ENCODE measurements at places on chromosomes 2 and 18.

DNA sequence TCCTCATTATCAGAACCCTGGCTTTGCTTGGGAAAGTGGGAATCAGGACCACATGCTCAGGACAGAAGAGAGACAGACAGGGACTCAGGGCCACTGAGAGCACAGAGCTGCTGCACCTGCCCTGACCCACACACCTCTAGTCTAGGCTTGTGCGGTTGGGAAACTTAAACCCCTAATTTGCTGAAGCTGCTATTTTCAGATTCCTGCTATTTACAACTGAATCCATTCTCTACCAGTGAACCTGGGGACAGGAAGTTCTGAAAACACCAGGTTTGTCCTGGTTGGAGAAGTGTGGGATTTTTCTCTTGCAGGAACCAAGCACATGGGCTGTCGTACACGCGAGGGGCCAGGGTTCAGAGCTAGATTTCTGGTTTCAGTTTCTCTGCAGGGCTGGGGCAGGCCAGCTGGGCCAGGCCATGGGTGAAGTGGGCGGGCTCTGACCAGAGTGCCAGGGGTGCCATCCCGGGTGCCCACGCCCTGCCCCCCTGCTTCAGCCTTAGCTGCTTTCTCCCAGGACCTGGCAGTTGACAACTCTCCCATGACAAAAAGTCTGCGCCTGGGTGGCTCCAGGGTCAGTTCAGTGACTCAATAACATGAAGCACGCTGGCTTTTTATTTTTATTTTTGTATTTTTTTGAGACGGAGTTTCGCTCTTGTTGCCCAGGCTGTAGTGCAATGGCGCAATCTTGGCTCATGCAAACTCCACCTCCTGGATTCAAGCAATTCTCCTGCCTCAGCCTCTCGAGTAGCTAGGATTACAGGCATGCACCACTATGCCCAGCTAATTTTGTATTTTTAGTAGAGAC lies 51.3 kb upstream of the SLC1A4 start:
- no peak for DNase-seq

DNA sequence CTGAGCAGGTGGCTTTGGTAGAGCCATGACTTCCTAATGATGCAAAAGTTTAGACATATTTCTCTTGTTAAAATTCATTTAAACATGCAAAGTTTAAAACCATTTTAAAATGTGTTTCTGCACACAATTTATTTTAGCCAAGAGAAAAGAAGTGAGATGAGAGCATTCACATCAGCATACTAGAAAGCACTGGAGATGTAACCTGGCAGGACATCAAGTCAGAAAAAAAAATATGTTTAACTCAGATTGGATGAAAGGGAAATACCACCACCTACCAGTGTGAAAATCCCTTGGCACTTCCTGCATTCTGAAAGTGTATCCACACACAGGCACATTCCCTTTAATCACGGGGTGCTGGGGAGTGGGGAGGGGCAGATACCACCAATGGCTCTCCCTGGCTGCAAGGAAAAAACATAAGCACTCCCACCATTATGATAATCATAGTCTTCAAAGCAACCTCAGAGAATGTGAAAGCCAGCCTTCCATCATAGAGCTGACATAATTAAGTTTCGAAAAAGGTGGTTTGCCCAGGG lies 25.0 kb downstream of the DNER start:
- DNase-seq: no peak

DNA sequence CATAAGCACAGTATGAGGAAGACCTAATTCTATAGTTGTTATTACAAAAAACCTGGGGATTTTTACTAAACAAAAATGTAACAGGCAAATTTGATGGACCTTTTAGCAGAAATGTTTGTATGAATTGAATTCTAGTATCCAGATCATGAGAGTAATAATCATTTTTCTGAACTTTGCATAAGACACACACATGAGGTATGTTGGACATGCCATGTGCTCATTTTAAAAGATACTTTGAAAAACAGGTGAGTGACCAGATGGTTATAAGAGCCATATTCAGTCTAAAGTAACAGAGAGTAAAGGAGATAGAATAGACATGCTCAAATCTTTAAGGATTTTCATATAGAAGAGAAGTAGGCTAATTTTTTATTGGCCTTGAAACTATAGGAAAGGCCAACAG lies 663.6 kb downstream of the NRXN1 start:
- no peak for DNase-seq

DNA sequence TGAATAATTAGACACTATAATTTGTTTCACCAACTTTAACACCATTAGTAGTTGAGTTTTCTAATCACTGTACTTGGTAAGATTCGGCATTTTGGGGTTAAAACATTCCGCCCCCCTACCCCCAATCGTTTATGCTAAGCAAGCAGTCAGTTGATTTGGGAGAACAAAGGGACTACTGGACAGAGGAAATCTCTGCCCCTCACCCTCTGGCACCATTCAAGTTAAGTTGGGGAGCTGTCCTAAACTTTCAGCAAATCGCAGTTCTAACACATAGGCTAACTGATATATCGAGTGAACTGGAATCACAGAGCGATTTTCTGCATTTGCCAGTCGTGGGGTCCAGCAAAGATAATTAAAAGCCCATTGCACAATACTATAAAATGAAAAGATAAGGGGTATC lies 5.6 kb downstream of the KLF7 start:
- DNase-seq: no peak

DNA sequence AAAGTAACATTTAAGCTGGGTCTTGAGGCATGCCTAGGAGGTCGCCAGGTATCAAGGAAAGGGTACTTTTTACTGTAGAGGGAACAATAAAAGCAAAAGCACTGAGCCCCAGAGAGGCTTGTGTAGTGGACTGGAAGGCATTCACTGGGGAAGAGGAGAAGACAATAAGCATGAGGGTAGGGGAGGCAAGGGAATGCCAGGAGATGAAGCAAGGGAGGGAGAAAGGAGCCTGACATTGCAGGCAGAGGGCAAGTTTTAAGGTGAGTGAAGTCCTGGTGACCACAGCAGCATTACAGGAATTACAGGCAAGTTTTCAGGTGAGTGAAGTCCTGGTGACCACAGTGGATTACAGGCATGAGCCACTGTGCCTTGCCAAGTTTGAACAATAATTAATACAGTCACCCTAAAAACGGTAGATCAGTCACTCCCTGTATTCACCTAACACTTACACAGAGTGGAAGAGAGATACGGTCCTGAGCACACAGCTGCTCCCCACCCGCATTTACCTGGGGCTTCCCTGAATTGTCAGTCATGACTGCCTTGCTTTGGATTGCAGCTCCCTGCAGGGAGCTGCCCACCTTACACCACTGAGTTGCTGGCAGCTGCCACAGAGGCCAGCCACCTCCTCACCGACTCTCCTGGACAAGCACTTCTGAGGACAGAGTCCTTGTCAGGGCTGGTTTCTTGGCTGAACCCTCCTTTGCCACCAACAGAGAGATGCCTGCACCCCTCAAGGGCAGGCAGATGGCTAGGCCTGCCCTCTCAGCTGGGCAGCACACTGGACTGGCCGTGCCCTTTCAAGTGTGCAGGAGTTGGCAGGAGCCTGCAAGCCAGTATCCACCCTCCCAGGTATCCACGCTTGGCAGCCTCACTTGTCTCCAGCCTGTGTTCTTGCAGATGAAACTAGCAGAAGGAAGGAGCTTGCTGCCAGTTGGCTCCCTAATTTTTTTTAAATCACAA lies 153.2 kb upstream of the MSH6 start:
- no peak for DNase-seq
